ENCODE measurements at places on chromosomes 7 and 10.

DNA sequence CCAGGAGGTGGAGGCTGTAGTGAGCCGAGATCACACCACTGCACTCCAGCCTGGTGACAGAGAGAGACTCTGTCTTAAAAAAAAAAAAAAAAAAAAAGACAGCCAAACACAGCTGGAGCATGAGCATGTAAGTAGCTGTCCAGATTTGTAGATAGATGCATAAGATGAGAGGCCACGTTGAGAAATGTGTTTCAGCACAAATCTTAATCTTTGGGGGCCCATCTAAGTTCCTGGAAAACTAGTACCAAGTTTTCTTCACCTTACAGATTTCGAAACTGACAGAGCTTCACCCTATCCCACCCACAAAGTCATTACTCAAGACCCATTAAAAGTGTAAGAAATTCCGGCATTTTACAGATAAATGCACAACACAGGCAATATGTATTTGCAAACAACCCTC is 208.2 kb downstream of the PARD3 start:
- DNase-seq = no peak

GRCh38 chr10:48489099-48489498 is 115.8 kb downstream of the ARHGAP22 start:
- DNase-seq = no peak

- DNase-seq = no peak
These were observed 6.0 kb upstream of the PON1 start for GRCh38 chr7:95330204-95330960.

DNA sequence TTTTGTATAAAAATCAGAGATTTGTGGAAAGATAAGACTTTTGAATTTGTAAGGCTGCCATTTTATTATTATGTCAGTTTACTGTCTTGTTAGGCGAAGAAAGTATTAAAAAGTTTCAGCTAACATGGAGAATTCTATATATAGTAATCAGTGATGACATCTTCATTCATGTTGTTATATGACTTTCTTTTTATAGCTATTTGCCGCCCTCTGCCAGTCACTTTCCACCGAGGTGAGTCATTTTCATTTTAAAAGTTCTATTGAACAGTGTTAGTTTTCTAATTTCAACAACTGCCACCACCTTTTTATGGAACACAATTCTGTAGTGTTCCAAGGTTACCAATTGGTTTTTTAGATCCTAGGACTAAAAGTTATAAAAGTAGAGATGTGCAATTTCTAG is 11.8 kb downstream of the CUTC start:
- no peak for DNase-seq

DNA sequence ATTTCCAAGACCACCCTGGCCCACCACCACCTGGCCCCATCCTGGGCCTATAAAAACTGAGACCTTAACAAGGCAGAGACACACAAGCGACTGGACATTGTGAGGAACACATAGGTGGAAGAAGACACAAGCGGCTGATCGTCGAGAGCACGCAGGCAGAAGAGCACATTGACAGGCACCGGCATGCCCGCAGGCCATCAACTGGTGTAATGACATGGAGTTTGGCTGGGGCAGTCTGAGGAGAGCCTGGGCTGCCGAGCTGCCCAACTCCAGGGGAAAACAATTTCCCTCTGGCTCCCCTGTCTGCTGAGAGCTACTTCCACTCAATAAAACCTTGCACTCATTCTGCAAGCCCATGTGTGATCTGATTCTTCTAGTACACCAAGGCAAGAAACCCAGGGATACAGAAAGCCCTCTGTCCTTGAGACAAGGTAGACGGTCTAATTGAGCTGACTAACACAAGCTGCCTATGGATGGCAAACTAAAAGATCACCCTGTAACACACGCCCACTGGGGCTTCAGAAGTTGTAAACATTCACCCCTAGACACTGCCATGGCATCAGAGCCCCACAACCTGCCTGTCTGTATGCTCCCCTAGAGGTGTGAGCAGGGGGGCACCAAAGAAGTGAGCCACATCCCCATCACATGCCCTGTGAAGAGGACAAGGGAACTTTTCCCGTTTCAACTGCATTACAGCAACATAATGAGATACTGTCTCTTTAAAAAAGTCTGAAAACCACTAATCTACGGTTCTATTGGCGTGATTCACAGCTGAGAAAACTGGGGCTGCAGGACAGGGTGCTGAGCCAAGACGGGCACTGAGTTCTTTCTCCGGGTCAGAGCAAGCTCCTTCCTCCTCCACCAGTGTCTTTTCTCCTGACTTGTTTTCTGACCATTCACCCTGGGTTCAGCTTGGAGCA is 18.5 kb upstream of the TNS3 start:
- no peak for DNase-seq

DNA sequence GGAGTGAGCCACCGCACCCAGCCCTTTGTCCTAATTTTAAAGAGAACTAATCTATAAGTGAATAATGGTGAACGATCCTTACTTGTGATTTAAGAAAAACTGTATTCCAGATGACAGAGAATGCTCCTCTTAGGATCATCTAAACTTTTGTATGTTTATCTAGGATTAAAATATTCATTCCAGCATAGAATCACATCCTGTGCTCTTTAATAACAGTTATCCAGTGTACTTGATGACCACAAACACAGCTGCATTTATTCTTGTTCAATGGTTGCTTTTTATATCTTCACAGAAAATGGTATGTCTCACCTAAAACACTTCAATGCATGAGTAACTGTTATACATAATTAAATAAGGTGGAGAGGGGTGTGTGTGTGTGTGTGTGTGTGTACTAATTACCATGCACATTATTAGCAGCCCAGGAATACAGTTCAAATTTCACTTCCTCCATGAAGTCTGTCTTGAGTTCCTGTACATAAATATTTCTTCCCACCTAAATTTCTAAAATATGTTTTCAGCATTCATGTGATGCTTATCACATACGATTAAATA is 38.5 kb upstream of the SEMA3C start:
- DNase-seq = no peak

DNA sequence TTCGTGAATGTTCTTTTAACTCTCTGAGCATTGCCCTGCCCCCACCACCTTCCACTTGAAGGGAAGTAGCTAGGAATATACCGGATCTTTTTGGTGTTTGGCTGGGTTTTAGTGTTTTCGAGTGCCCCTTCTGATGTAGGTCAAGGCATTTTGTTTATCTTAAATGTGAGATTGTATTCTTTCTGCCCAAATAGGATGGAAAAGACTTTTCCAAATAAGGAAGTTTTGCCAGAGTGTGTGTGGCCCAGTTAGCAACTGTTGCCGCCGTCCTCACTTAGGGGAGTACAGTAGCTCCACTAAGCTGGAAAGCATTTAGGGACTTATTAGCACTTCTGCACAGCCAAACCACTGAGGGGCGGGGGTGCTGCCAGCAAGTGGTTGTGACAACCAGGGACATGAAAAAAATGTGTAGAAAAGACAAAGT is 29.8 kb upstream of the VCL start:
- DNase-seq = no peak

- no peak for DNase-seq
These were observed 244.2 kb downstream of the POU6F2 start for GRCh38 chr7:39221901-39222300.

DNA sequence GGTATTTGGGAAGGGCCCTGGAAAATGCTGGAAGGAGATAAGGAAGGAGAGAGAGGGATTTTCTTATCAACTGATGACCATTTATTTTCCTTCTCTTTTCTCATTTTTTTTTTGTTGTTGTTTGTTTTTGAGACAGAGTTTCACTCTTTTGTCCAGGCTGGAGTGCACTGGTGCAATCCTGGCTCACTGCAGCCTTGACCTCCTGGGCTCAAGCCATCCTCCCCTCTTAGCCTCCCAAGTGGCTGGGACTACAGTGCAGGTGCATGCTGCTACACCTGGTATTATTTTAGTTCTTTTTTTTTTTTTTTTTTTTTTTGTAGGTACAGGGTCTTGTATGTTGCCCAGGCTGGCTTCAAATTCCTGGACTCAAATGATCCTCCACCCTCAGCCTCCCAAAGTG is 52.2 kb downstream of the HIP1 start:
- DNase-seq = no peak

DNA sequence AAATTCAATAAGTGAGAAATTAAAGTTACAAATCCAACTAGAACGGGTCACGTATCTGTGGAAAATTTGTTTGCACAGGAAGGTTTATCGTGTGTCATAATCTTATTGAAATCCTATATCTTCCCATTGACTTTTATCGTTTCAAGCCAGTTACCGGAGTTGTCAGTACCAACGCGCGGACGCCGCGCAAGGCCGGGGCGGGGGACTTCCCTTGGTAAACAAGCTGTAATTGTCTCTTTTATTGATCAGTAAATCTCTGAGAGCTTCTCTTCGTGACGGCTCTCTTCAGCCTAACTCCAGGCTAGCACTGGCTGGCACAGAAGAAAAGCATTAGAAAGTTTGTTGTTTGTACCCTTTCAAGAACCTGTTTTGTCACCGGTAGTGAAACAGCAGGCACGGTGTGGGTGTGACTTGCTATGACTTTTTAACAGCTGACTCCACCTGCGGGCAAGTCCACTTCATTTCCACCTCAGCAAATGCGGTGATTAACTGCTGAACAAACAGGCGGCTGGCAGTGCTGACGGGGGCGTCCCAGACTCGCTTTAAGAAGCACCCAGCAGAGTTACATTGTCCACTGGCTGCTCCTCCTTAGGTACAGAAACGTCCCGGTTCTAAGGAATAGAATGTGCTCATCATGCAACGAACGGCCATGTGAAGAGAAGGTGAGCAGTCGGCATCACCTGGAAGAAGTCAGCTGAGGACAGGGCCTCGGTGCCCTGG is 215.8 kb downstream of the MAD1L1 start:
- DNase-seq = no peak

GRCh38 chr10:70551971-70552422 is 50.5 kb downstream of the PRF1 start:
- DNase-seq = no peak

DNA sequence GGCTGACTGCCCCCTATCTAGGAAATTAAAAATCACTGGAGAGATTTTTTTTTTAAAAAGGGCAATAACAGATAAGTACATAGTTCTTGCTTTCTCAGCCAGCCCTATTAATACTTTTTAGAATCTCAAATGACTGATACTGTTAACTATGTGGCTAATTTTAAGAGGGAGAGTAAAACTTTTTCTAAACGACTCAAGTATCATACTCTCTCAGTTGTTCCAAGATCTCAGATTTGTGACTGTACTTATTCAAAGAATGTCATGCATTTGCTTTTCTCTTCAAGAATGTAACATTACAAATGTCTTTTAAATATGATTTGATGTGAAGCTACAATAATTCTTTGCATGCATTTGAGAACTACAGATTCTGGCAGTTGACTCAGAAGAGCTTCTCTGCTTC is 55.4 kb upstream of the RAB11FIP2 start:
- DNase-seq = no peak

- peak; percentile 19 for DNase-seq
These were observed 1.7 kb upstream of the CXCL12 start for GRCh38 chr10:44386546-44387052.

DNA sequence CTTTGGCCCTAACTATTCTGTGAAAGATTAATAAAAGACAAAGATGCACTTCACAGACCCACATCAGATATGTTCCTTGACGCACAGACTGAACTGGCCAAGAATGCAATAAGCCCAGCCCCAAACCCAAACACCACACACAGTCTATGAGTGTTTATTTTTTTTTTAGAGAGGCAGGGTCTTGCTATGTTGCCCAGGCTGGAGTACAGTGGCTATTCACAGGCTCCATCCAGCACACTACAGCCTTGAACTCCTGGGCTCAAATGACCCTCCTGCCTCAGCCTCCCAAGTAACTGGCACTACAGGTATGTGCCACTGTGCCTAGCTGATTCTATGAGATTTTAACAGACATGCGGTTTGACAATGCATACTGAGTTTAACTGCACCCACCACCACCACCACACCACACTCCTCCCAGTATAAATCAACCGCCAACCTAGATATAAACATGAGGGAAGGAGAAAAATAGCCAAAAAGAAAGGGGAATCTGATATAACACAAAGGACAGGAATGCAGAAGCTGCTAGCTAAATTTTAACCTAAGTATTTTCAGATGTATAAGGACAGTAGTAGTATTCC is 35.1 kb upstream of the SLC26A3 start:
- DNase-seq = no peak

- no peak for DNase-seq
These were observed 115.5 kb downstream of the RTKN2 start for GRCh38 chr10:62153191-62153590.

DNA sequence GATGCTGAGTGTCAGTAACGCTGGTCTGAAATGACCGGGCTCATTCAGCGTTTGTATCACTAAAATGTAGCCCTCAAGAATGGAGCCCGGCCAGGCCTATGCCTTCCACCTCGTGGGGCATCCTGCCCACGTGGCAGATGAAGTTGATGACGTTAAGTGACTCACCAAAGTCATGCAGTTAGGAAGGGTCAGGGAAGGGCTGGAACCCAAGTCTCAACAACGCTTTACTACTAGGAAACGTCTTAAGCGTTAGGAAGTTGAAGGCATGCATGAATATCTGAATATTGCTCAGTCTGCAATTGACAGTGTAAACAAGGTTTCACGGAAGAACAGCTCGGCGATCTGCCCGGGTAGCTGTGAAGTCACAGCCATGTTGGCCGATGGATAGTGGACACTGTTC is 14.0 kb upstream of the UBE3C start:
- DNase-seq = no peak

DNA sequence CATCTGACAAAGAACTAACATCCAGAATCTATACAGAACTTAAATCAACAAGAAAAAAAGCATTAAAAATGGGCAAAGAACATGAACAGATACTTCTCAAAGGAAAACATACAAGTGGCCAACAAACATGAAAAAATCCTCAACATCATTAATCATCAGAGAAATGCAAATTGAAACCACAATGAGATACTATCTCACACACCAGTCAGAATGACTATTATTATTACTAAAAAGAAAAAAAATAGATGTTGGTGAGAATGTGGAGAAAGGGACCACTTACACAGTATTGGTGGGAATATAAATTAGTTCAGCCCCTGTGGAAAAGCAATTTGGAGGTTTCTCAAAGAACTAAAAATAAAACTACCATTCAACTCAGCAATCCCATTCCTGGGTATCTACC is 89.1 kb upstream of the ADO start:
- DNase-seq = no peak

DNA sequence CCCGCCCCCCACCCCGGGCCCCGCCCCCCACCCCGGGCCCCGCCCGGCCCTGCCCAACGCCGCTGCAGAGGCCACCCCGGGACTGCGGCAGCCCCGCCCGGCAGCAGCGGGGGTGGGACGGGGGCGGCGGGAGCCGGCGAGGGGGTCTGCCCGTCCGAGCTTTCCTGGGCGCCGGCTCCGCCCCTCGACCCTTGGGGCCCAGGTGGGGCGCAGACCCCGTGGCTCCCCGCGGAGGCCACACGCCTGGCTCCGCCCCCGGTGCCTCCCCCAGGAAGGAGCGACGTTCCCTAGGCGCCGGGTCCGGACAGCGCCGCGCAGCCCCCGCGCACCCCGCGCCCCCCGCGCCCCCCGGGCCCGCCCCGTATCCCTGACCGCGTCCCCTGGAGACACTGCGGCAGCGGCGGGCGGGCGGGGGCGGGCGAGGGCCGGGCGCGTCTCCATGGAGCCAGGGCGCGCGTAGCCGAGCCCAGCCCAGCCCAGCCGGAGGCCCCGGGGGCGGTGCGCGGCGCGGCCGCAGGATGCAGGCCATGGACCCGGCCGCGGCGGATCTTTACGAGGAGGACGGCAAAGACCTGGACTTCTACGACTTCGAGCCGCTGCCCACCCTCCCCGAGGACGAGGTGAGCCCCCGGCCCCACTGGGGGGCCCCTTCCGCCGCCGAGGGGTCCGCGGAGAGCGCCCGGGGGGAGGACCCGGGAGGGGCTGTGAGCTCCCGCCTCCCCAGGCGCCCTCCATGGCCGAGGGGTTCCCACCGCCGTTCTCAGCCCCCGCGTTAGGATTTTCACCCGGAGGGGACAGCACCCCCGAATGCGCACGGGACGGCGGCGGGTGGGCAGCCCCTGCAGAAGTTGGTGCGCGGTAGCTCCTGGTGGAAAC is at the start of gene KNDC1:
TSS of gene KNDC1 (plus strand) at position 270 of the 876 bp plus-strand sequence. CDS start at position 519, 249 bp downstream.
- no peak for DNase-seq
